Mesothelial cell of epicardium (in vitro differentiated cells): ENCODE measurements at places on chromosomes 13 and 19. TPM values are rescaled to one million over a fixed set of nuclear protein-coding genes. Genes with fewer than 3 reads are reported as not detected.

GAMT gene
- 41.5 to 44.5 TPM (median 42.6 TPM) in 3 replicates for total RNA-seq

ZNF91 gene
- total RNA-seq, result 165 to 169 TPM (median 165 TPM) in 3 replicates

MBD3L2 gene
- not detected in 3 replicates for total RNA-seq

MYO1F gene
- 0.35 to 0.69 TPM (median 0.47 TPM) in 3 replicates for total RNA-seq

SIGLEC8 gene
- total RNA-seq, result not detected in 3 replicates

KLK10 gene
- total RNA-seq, result 1.4 to 2.2 TPM (median 2.1 TPM) in 3 replicates

PDX1 gene
- total RNA-seq, result not detected in 3 replicates

VSTM2B gene
- not detected in 3 replicates for total RNA-seq

NECTIN2 gene
- total RNA-seq, result 291 to 300 TPM (median 299 TPM) in 3 replicates

PRDX2 gene
- total RNA-seq, result 361 to 381 TPM (median 380 TPM) in 3 replicates
